ENCODE measurements at places on chromosomes 16 and 17.

GRCh38 chr16:78918805-78919305 lies 681.7 kb downstream of the MAF start:
- no peak for DNase-seq

GRCh38 chr16:11650641-11651591 lies 17.3 kb upstream of the SNN start:
- DNase-seq, result no peak

- DNase-seq, result no peak
Measured at GRCh38 chr16:50441486-50442157, 72.8 kb upstream of the BRD7 start.

DNA sequence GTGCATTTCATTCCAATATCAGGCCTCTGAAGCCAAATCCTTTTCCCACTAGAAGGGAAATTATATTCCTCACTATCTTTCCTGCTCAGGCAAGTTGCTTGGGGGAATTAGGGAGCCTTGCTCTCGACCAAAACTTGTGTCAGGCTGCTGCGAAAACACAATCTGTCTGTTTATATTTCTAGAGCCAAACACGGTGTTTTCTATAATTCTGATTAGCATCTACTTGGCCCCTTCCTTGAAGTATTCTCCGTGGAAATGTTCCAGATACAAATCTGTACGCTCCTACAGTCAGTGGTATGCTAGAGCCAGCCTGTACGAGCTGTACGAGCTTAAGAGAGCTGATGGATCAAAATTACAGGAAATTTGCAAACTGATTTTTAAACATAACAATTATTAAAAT lies 299.3 kb upstream of the SALL1 start:
- DNase-seq, result no peak

DNA sequence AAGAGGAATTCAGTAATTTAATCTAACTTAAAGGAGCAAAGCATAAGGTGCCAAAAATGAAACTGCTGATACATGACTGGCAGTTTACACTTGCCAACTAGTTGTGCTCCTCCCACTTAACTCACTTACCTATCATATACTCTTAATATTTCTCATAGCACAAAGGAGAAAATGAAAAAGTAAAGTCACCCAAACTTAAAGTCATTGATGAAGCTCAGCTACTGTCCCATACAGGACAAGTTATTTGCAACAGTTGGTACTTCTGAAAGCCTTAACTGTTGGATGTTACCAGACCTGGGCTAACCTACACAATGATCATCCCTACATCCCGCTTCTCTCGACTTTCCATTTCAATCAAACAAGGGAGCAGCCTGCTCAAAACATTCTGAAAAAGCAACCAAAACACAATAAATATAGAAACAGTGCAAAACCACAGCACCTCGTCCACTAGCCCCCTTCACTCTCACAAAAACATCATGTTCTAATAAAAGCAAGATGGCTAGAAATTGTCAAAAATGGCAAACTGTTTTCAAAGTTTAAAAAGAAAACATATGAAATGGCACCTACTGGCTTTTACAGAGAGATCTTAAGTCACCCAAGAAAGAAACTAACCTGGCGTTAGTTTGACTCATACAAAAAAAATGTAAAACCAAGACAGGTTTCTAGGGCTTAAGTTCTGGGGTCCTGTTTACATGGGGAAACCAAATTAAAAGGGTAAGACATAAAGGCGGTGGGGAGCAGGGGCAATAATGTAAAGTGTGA lies 868 bp downstream of the MED13 start:
- DNase-seq, result no peak

DNA sequence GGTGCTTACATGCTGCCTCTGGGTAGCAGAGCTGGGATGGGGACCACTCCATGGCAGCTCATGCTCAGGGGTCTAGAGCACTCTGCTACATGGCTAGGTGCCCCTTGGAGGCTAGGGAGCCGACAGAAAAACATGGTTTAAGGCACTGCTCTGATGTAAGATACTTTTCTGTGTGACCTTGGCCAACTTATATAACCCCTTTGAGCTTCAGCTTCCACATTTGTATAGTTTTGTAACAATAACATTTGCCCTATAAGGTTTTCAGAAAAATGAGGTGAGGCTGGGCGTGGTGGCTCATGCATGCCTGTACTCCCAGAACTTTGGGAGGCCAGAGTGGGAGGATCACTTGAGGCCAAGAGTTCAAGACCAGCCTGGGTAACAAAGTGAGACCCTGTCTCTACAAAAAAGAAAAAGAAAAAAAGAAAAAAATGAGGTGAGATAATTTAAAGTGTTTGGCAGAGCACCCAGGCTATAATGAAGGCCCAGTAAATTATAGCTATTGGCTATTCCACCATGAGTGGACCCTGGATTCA lies 3.2 kb downstream of the CES4A start:
- DNase-seq, result no peak

DNA sequence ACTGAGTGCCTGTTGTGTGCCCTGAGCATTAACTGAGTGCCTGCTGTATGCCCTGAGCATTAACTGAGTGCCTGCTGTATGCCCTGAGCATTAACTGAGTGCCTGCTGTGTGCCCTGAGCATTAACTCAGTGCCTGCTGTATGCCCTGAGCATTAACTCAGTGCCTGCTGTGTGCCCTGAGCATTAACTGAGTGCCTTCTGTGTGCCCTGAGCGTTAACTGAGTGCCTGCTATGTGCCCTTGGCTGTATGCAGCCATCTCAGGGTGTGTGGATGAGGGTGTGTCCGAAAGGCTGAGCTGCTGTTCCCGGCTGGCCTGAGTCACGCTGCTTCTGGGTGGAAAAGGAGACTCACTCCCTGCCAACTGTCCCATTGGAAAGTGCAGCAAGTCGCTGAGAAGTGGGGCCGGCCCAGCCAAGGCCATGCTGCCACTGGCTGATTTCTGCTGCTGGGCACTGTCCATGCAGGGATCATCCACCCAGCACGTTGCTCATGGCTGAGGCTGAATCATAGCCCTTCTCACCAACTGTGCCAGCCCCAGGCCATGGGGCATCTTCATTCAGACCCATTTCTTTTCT lies 113.8 kb downstream of the OR1D5 start:
- no peak for DNase-seq

DNA sequence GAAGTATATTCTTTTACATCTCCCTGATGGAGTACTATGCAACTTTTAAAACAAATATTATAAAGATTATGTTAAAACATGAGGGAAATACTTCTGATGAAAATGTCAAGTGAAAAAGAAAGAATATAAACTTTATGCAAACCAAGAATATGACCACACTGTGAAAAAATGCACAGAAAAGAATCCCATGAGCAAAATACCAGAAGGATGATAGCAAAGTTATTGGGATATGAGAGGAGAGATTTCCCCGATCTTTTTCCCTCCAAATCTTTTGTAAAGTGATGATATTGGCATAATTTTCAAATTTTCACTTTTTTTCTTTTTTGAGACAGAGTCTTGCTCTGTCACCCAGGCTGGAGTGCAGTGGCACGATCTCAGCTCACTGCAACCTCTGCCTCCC lies 36.6 kb upstream of the SMURF2 start:
- DNase-seq, result no peak

- no peak for DNase-seq
Measured at GRCh38 chr17:73358668-73359067, 46.9 kb upstream of the CDC42EP4 start.

DNA sequence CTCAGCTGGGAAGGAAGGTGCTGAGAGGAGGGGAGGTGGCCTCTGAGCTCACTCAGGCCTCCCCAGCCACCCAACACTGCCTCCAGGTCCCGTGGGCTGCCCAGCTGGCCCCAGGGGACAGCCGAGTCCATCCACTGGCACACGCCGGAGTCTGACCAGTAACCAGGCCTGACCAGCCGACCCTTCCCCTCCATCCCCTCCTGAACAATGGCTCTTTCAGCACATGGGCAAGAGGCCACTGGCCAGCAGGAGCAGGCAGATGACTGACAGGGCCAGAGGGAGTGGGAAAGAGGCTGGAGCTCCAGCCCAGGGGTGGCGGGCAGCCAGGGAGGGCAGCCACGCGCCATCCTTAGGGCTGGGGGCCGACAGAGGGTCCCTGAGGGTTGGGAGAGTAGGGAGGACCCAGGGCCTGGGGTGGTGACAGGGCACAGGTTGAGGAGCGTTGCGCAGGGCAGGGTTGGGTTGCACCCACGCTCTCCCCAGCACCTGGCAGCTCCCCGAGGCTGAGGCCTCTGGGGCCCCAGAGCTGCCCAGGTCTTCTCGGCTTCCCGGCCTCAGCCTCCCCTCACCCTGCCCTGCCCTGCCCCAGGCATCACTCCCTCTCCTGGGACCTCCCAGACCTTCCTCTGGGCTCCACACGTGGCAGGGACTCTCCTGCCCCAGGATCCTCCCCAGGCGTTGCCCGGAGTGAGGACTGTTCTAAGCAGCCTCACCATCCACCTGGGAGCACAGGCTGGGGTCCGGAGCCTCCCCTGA lies 20.2 kb upstream of the SLC38A10 start:
- DNase-seq, result no peak

GRCh38 chr17:56593086-56593645 lies 333 bp upstream of the NOG start:
- DNase-seq, result peak; percentile 5

DNA sequence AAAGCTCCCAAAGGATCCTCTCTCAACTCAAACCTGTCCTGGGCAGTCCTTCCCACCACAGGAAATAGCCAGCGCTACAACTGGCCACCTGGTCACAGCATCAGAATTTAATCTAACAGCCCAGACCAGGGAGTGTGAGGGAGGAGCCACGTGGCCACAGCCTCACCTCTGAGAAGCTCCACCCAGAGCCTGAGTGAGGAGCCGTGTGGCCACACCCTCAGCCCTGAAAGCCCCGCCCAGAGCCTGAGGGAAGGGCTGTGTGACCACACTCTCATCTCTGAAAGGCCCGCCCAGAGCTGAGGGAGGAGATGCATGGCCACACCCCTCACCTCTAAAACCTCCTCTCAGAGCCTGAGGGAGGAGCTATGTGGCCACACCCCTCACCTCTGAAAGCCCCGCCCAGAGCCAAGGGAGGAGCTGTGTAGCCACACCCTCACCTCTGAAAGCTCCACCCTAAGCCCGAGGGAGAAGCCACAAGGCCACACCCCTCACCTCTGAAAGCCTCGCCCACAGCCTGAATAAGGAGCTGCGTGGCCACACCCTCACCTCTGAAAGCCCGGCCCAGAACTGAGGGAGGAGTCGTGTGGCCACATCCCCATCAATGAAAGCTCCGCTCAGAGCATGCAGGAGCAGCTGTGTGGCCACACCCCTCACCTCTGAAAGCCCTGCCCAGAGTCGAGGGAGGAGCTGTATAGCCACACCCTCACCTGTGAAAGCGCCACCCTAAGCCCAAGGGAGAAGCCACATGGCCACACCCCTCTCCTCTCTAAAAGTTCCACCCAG lies 28.6 kb downstream of the SLC38A8 start:
- DNase-seq, result peak; percentile 31

GRCh38 chr17:66551839-66552238 lies 249.4 kb downstream of the PRKCA start:
- DNase-seq, result no peak

GRCh38 chr16:3609895-3610697 lies 1.3 kb downstream of the SLX4 start:
- no peak for DNase-seq

GRCh38 chr17:8044819-8045810 lies 6.3 kb downstream of the ALOX15B start:
- DNase-seq, result no peak

GRCh38 chr16:4010225-4011158 lies 105.8 kb downstream of the ADCY9 start:
- no peak for DNase-seq

GRCh38 chr17:19384723-19385391 lies 2.1 kb downstream of the MFAP4 start:
- no peak for DNase-seq

- no peak for DNase-seq
Measured at GRCh38 chr17:27542841-27543463, 86.7 kb downstream of the KSR1 start.

DNA sequence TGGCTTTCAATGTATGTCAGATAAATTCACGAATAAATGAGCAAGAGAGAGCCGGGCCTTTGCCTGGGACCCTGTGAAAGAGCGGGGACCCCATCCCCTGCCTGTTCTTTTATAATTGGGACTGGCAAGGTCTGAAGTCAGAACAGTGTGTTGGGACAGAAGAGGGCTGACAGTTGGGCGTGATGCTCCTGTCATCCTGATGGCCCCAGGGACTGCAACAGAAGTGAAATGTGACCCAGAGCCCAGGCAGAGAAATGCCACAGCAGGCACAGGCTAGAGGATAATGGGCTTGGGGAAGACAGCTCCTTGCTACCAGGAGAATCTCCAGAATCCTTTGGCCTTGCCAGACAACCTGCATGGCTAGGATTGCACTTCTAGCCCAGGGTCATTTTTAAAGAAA lies 37.9 kb downstream of the GSG1L start:
- DNase-seq, result no peak

- DNase-seq, result no peak
Measured at GRCh38 chr17:12940699-12941098, 77.1 kb downstream of the ELAC2 start.

GRCh38 chr16:67342616-67343015 lies 16.0 kb downstream of the LRRC36 start:
- DNase-seq, result no peak

DNA sequence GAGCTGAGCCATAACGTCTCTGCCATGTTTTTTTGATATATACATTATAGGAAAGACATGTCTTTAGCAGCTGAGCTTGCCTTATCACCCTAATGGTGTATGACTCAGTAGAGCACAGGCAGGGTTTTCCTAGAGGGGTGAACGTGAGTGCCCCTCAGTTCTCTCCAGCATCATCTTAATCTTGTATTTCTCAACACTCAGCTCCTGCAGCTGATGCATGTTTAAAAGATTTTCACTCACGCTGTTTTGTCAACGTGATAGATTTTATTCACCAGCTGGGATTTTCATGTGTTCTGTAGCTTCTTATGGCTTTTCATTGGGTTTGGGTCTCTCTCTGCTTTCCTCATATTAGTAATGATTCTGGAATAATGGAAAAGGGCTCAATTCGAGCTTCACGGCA lies 186.0 kb upstream of the PMFBP1 start:
- DNase-seq, result no peak

DNA sequence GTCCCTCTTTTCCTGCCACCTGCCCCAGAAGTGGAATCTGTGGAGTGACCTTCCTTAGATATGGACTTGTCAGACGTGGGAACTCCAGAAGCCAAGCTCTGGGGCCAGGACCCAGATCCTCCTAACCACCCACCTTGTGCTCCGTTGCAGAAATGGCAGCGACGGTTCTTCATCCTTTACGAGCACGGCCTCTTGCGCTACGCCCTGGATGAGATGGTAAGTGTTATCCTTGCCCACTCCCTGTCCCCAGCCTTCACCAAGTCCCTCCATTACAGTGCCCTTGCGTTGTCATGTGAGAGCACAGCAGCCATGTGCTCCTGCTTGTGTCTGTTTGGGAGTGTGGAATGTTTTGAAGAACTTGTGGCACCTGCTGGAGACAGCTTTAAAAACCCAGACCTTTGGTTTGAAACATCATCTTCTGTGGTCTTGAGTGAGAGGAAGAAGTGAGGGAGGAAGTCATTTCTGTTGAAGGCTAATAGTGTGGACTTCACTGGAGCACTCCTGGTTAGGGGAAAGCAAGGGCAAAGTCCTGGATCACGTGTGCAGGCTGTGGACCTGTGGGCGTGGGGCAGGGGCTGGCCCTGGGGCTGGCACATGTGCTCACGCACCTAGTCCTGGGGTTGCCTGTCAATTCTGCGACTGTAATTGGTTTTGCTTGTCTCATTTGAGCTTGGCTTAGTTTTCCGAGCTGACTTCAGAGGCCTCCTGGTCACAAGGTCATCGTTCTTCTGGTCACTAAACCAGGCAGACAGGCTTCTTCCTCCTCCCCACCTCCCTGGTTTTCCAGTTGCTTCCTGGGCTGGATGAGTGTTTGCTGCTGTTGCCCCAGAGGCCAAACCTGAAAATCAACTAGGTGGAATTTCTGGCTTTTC lies 35.8 kb downstream of the MPRIP start:
- no peak for DNase-seq
